ENCODE measurements at places on chromosomes 7 and 10. TPM values are rescaled to one million over a fixed set of nuclear protein-coding genes. Genes with fewer than 3 reads are reported as not detected.

DNA sequence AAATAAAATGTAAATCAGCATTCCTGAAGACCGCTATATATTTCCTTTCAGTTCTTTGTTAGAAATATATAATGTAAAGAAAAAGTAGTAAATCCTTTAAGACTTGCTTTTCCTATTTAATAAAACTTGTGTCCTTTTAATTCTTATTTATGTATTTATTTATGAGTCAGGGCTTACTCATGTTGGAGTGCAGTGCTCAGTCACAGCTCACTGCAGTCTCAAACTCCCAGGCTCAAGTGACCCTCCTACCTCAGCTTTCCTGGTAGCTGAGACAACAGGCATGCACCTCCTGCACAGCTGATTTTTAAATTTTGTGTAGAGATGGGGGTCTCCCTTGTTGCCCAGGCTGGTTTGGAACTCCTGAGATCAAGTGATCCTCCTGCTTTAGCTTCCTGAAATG lies 724.5 kb downstream of the ANKRD7 start:
- no peak for DNase-seq

DNA sequence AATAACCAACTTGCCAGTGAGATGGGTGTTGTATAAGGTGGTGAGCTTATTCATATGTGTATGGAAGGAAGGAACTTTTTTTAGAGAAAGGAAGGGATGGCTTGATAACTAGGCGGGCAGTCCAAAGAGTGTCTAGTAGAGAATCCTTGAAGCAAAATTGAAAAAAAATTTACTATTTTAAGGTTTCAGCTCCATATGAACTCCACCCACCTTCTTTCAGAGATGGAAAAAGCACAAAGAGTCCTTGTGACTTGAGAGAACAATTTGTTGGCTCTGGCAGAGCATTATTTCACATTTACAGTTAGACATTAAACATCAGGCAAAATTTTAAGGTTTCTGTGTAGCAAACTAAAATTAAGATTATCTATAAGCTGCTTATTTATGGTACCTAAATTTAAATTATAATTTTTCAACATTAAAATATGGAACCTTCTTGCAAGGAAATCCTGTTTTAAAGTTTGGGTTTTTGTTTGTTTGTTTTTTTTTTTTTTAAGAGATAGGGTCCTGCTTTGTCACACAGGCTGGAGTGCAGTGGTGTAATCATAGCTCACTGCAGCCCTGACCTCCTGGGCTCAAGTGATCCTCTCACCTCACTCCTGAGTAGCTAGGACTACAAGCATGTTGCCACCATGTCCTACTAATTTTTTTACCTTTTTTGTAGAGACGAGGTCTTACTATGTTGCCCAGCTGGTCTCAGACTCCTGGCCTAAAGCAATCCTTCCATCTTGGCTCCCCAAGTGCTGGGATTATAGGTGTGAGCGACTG lies 12.2 kb downstream of the PTPN12 start:
- no peak for DNase-seq

TMEM139 gene
- 0.60 TPM for total RNA-seq

TRIM50 gene
- 0.34 TPM for total RNA-seq
